ENCODE measurements at places on chromosomes 6 and 20.
A peak's percentile ranks its signal among the peaks of the same experiment; 100 is the strongest.

DNA sequence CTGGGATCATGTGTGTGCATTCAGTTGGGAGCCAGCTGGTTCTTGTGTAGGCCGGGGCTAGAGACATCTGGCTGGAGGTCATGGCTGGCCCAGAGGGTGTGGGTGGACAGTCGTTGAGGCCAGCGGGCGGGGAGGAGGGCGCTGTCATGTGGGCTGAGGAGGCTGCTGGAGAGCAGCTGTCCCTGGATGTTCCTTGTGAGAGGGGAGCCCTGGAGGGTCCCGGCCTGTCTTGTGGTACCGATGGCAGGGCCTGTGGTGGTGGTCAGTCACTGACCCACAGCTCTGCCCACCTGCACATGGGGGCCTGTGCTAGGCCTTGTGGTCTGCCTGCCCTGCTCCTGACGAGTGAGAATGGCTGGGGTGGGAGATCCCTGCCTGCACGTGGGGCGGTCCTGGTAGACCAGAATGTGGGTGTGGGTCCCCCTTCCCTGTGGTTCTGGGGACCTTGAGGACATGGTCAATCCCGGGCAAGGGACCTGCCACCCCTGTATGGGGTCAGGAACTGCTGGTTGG lies 1.9 kb upstream of the C20orf204 start:
- DNase-seq: no peak

DNA sequence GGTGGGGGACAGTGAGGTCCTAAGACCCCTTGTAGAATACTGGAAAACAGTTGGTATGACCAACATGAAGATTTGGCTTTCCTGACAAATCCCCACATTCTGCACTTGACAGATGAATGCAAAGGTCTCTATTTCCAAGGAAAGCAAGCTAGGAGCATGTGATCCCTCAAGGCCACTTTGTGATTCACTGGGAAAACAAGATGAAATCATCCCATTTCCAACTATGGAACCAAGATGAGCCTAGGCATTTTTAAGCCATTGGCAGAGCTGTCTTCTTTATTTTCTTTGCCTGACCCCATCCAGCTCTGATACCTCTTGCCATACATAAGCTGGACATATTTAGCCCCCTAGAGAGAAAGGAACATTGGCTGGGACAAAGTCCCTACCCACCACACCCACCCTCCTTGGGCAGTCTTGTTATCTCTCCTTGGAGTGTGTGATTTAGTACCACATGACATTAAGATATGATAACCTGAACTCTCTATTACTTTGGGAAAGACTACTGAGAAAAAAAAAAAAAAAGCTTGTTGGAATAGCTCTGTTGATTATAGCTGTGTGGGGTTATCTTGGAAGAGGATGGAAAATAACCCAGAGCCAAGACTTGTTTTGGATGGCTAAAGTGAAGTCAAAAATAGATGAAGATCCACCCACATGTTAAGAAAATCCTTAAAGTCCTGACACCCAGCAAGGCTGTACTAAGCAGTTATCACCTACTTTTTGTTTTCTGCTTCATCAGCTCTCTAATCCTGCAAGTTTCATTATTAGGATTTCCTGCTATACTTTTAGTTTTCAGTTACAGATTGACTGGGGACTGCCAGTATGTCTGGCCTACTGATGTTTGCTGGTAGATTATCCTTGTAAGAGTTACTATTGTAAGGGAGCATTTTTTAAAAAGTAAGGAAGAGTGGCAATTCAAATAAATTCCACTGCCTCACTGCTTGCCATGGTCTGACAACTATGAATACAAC lies 90.1 kb upstream of the PREP start:
- no peak for DNase-seq

DNA sequence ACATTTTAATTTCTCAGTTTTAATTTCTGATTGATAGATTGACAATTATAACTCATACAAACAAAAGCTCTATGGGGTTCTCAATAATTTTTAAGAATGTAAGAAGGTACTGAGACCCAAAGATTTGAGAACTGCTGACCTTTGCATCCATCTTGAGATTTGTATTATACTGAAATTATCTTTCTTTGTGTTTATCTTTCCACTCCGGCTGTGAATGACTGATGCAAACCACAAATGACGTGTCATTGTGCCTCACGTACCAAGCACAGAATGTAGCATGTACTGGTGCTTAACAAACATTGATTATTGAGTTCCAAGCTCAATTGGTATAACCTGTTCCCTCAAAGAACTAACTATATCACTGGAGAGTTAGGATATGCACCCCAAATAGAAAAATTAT lies 152.1 kb upstream of the SMLR1 start:
- DNase-seq: no peak

GRCh38 chr20:47700327-47700726 lies 85.0 kb downstream of the SULF2 start:
- no peak for DNase-seq

DNA sequence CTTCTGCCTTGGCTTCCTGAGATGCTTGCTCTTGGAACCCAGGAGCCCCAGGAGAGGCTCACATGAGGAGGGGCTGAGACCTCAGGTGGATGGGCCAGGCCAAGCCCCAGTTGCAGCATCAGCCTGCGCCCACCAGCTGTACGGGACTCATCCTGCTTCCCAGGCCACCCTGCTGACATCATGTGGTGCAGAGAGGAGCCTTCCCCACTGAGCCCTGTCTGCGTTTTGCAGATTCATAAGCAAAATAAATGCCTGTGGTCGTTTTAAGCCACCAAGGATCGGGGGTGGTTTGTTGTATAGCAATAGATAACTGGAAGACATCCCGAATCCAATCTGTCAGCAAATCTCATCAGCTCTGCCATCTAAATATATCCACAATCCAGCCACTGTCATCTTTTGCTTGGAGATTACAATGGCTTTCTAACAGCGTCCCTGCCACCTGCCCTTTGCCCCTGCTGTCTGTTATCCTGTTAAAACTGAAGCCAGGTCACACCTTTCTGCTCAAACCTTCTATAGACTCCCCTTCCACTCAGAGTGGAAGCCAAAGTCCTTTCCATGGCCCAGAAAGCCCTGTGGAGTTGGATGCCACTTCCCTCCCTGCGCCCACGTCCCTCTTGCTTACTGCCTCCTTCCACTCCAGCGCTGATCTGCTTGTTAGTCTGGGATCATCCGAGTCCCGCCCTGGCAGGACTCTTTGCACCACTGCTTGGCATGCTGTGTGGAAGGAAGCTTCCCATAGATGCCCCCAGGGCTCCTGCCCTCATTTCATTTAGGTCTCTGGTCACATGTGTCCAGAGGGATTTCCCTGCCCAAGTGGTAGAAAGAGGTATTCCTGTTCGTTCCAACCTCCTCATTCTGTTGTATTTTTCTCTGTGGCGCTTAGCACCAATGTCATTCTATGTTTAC lies 24.0 kb upstream of the MLN start:
- no peak for DNase-seq

DNA sequence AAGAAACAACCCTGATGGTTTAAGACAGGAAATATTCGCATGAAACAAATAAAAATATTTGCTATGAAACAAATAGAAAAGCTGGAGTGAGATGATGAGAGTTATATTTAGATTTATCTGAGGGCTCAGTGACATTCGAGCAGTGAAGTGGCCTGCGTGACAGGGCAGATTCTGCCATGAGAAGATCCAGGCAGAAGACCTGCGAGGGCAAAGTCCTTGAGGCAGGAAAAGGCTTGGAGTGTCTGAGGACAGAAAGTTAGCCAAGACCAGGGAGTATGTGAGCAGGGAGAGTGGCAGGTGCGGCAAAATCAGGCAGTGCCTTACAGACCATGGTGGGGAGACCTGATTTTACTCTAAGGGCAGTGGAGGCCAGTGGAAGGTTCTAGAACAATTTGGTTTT lies 66.9 kb upstream of the RIN2 start:
- DNase-seq: no peak

DNA sequence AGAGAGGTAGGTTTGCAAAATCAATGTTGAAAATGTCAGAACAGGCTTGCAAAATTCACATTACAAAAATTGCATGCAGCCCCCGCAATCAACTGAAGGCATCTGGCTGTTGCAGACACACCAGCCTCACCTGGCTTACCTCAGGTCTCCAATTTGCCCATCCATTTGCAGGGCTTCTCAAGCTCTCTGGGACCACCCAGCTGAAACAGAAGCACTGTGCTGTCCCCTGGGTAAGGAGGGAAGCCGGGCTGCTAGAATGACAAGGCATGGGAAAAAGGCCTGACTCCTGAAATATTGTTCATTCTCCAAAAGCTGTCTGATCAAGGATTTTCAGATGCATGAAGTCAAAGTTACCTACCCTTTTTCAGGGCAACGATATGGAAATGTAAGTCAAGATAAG lies 52.6 kb upstream of the CD93 start:
- DNase-seq: no peak

DNA sequence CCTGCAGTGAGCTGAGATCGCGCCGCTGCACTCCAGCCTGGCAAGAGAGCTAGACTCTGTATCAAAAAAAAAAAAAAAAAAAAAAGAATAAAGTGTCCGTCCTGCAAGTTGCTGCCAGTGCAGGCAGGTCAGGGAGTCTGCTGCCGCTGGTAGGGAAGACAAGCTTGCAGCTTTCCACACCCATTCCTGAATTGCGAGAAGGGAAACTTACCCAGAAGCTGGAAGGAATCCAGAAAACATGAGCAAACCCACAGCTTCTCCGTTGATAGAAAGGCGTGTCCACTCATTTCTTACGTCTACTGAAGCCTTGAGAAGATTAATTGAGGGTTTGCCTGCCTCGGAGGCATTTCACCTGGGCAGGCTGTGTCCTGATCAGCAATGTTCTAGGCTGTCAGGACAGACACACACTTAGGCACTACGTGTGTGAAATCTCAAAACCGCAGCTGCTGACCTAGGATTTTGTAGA lies 61.6 kb upstream of the DSP start:
- DNase-seq: no peak

DNA sequence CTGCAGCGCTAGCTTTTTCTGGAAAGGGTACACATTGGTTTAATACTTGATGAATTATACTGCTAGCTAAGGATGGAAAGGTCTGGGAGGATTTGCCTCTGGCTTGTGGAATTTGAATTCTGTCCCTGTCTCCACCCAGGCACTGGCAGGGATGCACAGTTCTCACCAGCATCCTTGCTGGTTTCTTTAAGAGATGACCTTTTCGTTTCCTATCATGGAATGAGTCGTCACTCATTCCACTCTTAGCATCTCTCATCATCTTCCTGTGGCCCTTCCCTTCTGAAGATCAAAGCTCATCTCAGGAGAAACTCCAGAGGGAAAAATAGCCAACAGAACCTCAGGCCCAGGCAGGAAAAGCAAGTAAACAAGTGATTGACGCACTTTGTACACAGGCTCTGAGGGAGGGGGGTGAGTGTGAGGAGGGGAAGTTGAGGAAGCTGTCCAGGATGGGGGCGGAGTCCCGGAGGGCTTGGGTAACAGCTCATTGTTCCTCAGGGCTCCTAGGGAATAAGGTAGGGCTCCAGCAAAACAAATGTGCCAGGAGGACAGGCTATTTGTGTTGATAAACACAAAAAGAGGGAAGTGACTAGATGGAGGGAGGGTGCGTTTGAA lies 25.7 kb upstream of the SAYSD1 start:
- DNase-seq: no peak

- no peak for DNase-seq
Measured at GRCh38 chr20:19137641-19138040, 74.8 kb upstream of the SLC24A3 start.

DNA sequence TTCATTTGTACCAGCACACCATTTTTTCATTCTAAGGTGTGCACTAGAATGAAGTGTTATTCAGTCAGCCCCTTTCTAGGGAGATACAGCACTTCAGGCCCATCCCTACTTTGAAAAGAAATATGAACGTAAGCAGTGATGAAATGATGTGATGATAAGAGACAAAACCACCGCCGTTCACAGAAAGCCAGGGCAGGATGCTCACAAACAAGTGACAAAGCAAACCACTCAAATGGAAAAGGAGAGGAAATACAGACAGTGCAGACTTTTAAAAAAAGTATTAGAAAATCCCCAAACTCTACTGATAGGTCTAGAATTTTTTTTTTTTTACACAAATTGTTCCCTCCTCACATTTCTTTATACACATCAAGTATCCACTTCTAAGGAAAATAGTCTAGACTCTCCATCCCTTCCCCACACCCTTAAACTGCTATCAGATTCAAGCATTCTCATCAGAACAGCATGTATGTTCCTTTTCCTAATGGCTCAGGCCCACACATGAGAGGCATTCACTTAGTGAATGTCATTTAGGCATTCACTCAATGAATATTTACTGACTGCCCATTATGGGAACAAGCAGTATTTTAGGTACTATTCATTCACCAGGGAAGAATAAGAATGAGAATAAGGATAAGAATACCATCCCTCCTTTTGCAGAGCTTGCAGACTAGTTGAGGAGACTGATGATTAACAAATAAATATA lies 243.5 kb downstream of the GMPR start:
- DNase-seq: peak; percentile 51

- DNase-seq: no peak
Measured at GRCh38 chr20:10004900-10005299, 29.9 kb upstream of the ANKEF1 start.

DNA sequence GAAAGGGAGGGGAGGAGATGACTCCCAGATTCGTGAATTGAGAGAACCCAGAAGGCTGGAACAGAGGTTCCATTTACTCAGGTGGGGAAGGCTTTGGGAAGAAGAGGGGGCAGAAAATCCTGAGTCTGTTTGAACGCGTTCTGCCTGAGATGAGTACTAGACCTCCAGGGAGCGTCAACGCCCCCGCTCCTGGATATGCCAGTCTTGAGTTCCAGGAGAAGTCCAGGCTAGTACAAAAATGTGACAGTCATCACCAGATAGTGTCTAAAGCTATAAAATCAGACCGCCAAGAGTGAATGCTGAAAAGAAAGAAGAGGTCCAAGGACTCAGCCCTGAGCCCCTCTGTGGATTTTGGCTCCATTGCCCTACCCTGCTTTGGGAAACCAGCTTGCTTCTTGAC lies 8.6 kb downstream of the AHCY start:
- no peak for DNase-seq

All from activated naive CD4-positive, alpha-beta T cell treated with anti-CD3 and anti-CD28 coated beads, Interleukin-2, amount 50 U/mL, for 16 hours (primary cell).